ENCODE measurements at places on chromosomes 12 and 14.
A peak's percentile ranks its signal among the peaks of the same experiment; 100 is the strongest.

DNA sequence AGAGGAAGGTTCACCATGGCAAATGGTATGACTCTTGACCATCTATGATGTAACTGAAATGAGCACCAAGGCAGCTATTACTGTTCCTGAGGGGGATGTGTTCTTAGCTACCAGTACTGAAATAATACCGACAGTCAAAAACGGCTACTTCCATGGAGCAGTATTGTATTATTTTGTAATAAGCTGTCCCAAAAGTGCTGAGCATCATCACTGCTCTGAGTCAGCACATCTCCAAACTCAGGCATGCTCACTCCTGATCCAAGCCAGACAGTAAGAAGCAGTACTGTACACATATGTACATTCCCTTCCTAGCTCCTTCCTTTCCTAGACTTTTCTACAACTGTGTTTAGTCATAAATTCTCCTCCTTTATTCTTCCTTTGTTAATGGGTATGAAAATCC is 8.6 kb downstream of the VTI1B start:
- no peak for DNase-seq

DNA sequence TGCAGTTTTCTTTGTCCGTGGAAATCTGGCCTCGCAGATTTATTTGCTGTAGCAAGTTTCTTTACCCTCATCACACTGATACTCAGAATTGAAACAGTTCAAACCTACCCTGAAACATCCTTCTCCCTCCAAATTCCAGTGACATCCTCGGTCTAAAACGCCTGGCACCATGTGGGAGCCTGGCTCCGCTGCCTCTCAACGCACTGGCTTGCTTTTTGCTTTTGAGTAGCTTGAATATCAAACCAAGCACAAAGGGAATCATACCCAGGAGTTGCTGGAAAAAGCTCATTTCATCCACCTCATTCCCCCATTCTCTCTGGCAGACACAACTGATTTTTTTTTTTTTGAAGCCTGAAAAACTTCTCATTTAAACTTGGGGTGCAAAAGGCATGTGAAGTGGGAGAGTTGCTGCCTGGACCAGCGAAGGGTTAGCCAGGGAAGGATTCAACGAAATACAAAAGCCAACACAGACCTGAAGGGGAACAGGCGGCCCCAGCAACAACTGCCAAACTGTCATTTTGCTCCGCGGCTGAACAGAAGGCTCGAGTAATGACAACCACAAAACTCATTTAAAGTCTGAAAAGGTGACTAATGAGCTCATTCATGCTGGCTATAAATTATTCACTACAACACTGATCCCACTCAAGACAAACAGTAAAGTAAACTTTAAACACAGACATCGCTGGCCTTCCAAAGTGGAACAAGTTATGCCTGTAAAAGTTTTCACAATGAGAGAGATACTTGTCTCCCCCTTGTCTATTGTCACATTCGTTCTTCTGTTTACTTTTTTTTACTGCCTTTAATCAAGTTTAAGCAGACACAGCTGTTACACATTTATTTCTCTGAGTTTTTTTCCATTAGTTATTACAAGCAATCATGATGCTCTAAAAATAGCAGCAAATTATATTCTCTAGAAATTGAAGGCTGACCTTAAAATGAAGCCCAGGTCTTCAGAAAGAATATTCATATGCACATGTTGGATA is 12.5 kb upstream of the FOXN3 start:
- peak; percentile 67 for DNase-seq

DNA sequence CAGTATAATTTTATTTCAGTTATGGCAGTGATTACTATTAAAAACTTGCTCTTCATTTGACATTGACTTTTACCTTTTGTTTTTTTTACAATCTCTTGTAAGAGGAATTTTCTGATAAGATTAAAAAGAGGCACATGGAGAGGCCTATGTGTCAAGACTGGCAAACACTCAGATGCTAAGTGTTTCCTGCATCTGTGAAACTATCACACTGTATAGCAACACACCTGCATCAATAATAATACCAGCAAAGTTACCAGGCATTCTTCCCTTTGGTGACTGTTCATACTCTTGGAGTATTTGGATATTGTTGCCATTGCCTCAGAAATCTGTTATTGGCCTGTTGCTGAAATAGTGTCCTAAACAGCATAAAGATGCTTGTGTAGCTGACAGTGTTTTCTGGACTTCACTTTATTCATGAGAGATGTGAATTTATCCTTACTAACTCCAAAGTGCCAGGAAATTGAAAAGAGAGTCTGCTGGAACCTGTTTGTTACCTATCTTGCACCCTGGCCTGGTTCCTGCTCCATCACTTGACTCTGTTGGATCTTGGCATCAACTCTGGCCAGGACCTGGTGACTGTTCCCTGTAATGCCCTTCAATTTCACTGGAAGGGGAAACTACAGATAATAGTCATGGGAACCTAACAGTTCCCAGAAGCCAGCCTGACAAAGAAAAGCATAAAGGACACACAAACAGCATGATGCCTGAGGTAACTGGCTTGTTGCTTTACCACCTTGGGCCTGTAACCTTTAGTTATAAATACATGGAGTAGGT is 19.8 kb downstream of the SLC16A7 start:
- DNase-seq, result no peak

- DNase-seq, result no peak
Observed at GRCh38 chr12:7450667-7451066, 6.7 kb upstream of the CD163L1 start.

DNA sequence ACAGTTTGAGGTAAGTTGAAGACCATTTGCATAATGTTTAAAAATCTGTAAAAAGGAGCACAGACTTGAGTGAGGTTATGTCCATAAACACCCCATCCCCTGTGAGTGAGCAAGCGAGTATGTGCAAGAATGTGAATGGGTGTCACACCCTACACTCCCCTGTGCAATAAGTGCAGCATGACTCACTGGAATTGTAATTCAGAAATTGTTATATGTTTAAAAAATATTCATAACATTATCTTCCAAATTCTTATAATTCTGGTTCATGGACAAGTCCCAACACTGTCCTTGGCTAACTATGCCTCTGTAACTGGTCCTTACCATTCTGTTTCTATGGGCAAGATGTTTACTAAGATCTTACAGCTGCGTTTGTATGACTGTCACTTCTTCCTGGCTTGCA is 207.8 kb upstream of the FAR2 start:
- no peak for DNase-seq

- DNase-seq, result no peak
Observed at GRCh38 chr12:47689215-47689614, 16.6 kb downstream of the RPAP3 start.

DNA sequence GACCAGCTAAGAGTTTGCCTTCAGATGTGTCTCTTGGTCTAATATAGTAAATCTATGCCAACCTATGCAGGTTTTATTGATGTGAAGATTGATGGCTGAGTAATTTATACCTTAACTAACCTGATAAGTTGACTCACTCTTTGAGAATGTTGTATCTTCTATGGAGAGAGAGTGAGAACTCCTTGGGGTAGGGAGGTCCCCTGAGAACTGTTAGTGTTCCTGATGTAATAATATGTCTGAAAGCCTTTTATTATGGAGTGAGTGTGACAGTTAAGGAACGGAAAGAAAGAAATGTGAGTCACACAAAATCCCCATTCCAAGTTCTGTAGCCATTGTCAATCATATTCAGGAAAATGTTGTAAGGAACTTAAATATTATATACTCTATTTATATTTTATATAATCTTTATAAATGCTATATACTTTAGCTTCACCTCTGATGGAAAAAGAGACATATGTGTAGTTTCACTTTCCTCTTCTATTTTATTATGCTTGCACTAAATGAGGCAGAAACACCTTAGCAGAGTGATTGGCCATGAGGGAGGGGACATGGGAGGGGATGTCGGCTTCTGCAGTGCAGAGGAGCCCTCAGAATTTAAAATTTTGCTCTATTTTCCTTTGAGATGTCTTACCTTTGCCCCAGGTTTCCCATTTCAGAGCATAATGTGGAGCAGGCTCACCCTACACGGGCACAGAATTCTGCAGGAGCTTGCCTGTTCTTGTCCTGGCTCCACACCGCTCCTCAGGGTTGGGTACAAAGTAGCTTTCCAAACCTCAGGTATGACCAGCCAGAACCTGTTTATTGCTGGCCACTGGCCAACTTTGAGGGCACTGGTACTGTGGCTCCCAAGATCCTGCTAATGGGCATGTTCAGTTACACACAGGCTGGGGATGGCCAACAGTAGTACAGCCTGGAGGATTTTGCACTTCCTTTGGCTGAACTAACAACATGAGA is 57.7 kb downstream of the ARF6 start:
- DNase-seq, result no peak

GRCh38 chr12:62774794-62775193 is 160.2 kb downstream of the PPM1H start:
- DNase-seq, result no peak

DNA sequence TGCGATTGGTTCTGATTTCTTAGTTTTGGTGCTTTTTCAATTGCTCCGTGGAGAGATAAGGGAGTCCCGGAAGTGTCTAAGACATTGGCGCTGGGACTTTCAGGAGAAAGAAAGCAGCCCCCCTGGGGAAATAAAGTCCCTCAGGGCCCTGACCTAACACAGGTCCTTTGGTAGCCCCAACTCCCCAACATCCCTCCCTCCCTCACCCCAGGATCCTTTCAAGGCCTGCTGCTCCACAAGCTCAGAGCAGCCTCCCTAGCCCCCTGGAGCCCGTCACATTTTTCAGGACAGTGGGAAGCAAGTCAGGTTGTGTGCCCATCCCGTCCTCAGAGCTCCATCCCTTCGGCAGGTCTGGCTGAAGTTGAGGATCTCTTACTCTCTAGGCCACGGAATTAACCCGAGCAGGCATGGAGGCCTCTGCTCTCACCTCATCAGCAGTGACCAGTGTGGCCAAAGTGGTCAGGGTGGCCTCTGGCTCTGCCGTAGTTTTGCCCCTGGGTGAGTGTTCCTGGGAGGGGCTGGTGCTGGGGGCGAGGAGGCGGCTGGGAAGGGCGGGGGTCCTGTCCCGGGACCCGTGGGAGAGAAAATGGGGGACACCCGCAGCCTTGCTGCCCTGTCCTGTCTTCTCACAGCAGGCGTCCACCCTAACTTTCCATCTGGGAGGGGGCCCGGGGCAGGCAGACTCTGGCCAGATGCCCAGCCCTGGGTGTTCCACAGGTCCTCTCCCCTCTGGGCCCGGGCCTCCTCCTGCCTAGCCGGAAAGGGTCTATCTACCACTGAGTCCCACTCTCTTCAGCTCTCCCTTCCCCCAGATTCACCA is 950 bp downstream of the IFI27 start:
- no peak for DNase-seq

- DNase-seq, result no peak
Observed at GRCh38 chr12:26133521-26133920, 8.7 kb upstream of the BHLHE41 start.

GRCh38 chr12:93468008-93468371 is 676 bp downstream of the MRPL42 start:
- no peak for DNase-seq

DNA sequence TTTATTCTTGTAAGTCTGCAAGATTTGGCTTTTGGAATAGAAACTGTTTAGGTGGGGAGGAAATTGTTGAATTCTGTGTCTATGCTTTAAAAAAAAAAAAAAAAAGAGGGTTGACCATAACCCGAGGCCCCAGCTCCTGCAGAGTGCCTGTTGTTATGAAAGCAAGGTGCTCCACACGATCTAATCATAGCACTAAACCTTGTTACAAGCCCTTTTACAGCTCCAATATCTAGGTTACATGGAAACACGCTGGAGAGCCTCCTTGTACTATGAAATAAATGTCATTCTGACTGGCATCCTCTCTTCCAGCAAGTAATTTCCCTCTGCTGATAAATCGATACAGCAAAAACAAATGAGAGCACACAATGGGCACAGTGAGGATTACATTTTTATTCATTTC is 303.1 kb upstream of the SOX5 start:
- DNase-seq, result no peak

DNA sequence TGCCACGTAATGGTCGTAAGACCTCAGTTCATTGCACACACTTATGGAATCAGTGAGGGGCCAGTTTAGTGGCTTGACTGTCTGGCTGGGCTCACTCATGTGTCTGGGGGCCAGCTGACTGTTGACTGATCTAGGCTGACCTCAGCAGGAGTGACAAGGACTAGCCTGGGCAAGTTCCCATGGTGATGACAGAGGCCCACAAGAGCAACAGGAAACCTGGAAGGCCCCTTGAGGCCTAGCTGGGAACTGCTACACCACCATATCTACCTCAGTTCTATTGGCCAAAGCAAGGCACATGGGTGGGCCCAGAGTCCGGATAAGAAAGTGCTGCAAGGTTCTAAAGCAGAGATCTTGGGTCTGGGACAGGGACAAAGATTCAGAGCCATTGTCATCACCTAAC is 21.3 kb upstream of the RFLNA start:
- DNase-seq, result no peak

DNA sequence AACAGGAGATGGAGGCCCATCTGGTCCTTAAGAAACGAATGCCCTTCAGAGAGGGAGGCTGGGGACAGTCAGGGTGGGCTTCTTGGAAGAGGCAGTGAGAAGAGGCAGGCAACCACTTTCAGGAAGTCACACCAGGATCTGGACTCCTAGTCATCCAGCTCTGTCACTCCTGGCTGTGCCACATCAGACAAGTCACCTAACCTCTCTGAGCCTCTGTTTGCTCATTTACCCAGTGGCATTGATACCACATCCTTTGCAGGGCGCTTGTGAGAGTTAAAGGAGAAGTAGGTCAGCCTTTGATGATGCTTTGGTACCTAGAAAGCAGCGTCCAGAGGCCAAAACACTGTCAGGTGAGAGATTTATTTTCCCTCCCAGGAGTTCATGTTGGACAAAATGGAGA is 11.1 kb downstream of the CCDC197 start:
- DNase-seq, result no peak

GRCh38 chr12:34016361-34016760 is 5.9 kb upstream of the ALG10 start:
- DNase-seq, result no peak

- no peak for DNase-seq
Observed at GRCh38 chr12:11661491-11662089, 12.1 kb downstream of the ETV6 start.

DNA sequence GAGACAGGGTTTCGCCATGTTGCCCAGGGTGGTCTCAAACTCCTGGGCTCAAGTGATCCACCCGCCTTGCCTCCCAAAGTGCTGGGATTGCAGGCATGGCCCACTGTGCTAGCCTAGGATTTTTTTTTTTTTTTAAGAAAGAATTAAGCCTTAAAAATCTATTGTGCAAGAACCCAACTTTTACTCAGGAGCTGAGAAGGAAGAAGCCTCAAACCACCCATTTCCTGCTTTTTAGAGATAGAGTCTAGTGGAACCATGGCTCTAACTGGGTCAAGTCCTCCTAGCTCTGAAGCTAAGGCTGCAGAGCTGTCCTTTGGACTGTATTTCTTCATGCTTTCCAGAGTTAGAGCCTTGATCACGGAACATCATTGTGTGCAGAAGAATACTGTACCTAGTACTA is 1.3 kb upstream of the TSFM start:
- DNase-seq, result no peak

DNA sequence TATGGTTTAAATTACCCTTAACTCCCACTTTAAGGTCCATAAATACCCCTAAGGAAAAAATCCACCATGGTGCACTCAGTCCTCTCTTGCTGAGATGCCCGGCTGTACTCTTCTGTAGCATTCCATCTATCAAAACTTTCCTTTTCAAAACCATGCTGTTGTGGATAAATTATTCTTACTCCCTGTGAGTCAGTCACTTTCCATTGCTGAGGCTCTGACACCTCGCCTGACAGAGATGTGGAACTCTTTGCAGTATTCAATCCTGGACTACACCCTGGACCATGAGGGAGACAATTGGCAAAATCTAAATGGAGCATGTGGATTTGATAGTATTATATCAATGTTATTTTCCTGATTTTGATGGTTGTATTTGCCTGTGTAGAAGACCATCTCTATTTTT is 49.1 kb downstream of the AVPR1A start:
- DNase-seq, result no peak

Data from right hindlimb (tissue), 1 donor.